Smooth muscle cell of the coronary artery (primary cell): ENCODE measurements at places on chromosomes 11 and 22. TPM values are rescaled to one million over a fixed set of nuclear protein-coding genes. Genes with fewer than 3 reads are reported as not detected.

The CLDN5 gene
- total RNA-seq = 0.30 and 5.4 TPM in 2 replicates

The SLC29A2 gene
- total RNA-seq = 0.08 TPM in 1 of 2 replicates, not detected in the other

The SEC14L3 gene
- total RNA-seq = not detected in 2 replicates

The HORMAD2 gene
- not detected in 2 replicates for total RNA-seq

The C11orf65 gene
- 0.30 and 0.35 TPM in 2 replicates for total RNA-seq
